ENCODE measurements at places on chromosomes 16 and 17.

GRCh38 chr17:50263331-50264262 is 10.7 kb upstream of the TMEM92 start:
- DNase-seq = no peak

DNA sequence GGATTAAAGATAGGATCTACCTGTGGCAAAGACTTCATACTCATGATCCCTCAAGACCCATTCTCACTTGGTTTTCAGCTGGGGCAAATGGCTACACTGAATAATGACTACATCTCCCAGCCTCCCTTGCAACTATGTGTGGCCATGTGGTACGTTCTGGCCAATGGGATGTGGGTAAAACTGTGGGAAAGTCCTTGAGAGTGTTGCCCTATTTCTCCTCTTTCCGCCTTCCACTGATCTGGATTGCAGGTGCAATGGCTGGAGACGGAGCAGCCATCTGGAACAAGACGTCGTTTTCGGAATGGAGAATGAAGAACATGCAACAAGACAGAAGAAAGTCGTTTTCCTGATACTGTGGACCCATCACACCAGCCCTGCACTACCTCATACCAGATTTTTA is 48.5 kb downstream of the HAPSTR1 start:
- no peak for DNase-seq

DNA sequence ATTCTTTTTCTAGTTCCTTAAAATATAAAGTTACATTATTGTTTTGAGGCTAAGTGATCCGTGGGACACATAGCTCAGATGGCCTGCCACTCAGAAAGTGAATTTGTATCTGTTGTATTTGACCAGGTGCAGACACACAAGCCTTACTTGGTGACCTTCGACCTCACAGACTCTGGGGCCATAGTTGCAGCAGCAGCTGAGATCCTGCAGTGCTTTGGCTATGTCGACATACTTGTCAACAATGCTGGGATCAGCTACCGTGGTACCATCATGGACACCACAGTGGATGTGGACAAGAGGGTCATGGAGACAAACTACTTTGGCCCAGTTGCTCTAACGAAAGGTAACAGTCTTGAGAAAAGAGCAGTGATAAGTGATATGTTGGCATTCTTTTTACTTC is 30.5 kb downstream of the TMEM11 start:
- DNase-seq = no peak

DNA sequence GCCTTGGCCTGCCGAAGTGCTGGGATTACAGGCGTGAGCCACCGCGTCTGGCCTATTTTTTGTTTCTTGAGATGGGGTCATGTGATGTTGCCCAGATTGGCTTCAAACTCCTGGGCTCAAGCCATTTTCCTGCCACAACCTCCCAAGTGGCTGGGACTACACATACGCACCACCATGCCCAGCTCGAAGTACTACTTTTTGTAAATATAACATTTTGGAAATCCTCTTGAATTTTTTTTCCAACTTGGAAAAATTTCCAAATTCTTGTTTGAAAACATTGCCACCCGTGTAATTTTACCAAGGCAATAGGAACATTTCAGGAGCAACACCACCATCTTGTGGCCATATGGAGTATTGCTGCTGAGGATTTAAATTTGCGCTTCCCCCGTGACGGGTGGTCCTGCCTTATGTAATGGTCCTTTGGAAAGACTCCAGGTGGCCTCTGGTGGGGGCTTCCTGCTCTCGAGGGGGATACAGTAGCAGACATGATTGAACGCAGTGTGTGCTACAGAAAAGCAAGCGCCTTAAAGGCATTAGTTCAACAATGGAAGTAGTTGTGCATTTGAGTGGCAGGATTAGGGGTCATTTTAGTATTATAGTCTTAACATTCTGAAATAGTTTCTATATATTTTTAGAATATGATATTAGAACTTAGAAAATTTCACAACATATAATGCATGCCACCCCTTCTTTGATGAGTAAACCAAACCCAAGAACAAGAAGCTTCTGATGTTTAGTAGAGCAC is 8.0 kb downstream of the FLYWCH1 start:
- DNase-seq = no peak

GRCh38 chr17:61720016-61720795 is 129.2 kb upstream of the NACA2 start:
- no peak for DNase-seq

GRCh38 chr17:81958633-81959342 is 2.2 kb downstream of the NOTUM start:
- DNase-seq = no peak

GRCh38 chr16:57720142-57720575 is 15.4 kb upstream of the KATNB1 start:
- no peak for DNase-seq
